Stimulated activated naive CD8-positive, alpha-beta T cell treated with anti-CD3 and anti-CD28 coated beads, Interleukin-15, Interleukin-2, amounts not matched to agents 100 U/mL and 50 U/mL, for 24 hours (primary cell): ENCODE measurements at places on chromosomes 3 and 15.

GRCh38 chr3:47932421-47932820, 83.8 kb downstream of the MAP4 start:
- DNase-seq: no peak

GRCh38 chr3:46537316-46537715, 28.8 kb downstream of the LRRC2 start:
- DNase-seq: no peak

- no peak for DNase-seq
Observed at GRCh38 chr3:59714066-59714465, 664.2 kb upstream of the CFAP20DC start.

DNA sequence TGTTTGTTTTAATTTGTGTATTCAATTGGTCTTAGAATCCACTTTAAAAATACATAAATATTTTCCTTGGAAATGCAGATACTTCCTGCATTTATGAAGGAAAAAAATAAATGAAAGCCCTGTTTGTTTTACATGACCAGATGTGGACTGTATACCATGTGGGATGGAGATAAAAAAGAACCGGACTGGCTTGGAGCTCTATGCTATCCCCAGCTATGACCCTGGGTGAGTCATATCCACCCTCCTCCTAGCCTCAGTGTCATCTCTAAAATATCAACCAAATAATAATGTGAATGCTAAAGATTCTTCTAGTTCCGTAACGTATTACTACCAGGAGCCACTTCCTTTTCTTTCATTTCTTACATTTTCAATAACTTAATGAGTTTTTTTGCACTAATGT, 44.5 kb upstream of the PDZRN3 start:
- no peak for DNase-seq

- DNase-seq: peak; percentile 17
Observed at GRCh38 chr3:4935347-4935746, 43.9 kb upstream of the BHLHE40 start.

- DNase-seq: no peak
Observed at GRCh38 chr3:17162116-17162515, 277.4 kb downstream of the PLCL2 start.

- DNase-seq: no peak
Observed at GRCh38 chr3:154243353-154243752, 80.9 kb downstream of the DHX36 start.

- no peak for DNase-seq
Observed at GRCh38 chr3:78139166-78139565, 1099.3 kb downstream of the ROBO2 start.

DNA sequence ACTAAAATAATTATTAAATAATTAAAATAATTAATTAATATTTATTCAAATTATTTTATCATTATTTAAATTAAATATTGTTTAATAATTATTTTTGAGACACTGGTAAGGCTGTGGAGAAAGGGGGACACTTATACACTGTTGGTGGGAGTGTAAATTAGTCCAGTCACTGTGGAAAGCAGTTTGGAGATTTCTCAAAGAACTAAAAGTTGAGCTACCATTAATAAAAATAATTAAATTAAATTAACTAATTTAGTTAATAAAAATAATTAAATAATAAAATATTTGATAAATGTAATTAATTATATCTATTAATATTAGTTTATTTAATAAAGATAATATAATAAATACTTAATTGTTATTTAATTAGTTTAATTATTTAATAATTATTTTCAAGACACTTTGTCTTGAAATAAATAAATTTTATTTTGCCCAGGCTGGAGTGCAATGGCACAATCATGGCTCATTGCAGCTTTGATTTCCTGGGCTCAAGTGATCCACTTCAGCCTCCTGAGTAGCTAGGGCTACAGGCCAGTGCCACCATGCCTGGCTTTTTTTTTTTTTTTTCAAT, 16.4 kb upstream of the TNIK start:
- DNase-seq: no peak

DNA sequence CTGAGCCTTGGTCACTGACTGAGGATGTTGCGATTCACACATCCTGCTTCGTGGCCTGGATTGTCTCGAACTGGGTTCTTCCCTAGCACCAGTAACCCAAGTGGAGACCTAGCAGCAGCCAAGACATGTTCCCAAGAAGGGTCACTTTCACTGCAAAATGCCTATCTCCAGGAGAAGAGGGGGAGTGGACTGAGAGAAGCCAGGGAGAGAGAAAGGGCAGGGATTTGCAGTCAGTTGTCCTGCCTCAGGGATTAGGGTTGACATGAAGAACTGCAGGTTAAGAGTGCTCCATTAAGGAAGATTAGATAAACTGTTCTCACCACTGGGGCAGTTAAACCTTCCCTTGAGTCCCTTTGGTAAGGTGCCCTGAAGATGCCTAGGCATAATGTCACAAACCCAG, 5.7 kb upstream of the CD276 start:
- DNase-seq: no peak

DNA sequence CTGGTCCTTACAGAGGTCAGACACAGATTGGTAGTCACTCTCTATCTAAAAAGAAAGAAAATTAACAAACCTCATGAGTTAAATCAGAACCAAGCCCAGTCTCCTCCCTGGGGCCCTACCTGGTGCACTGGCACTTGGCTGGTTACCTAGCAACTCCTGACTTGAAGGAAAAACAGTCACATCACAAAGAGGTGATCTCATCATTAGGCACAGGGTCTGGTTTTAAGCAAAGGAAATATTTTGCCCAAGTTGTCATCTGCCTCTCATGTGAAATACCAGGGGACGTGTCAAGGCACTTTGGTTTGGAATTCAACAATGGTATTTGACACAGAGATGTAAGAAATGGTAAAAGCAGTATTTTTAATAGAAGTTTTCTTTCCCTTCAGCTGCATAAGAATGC, 47.7 kb upstream of the FMN1 start:
- DNase-seq: peak; percentile 18

GRCh38 chr15:95636107-95636506, 694.4 kb upstream of the NR2F2 start:
- DNase-seq: no peak

- no peak for DNase-seq
Observed at GRCh38 chr3:72270072-72270681, 485.2 kb upstream of the PROK2 start.

DNA sequence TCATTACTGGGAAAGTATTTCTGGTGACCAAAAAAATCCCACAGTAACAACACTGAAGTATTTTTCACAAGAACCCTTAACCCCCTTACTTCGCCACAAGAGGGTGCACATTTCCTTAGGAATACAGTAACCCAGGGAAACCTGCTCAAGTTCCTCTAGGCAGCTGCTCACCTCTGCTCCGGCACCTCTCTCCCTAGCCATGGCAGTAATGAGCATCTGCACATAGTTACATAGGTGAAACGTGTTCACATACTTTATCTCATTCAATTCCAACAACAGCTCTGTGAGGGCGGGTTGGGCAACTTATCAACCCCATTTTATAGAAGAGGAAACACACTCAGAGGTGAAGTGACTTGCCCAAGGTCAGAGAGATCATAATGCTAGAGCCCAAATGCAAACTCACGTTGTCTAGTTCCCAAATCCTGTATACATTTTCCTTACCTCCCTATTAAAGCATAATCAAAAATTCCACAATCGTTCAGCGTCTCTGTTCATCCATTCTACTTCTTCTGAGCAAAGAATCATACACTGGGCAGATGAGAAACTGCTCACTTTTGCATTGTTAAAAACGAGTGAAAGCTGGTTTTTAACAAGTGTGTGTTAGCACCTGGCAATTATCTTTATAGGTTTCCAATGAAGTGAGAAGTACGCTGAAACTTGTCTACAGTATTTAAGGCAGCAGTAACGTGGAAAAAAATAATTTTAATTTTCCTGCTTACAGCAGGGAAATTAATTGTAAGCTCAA, 90.7 kb downstream of the IGF2BP2 start:
- DNase-seq: peak; percentile 10

- DNase-seq: no peak
Observed at GRCh38 chr15:98555173-98555515, 93.2 kb upstream of the IGF1R start.

GRCh38 chr15:52527911-52528563, 643 bp downstream of the MYO5A start:
- peak; percentile 57 for DNase-seq

GRCh38 chr3:134373271-134374104, 759 bp downstream of the AMOTL2 start:
- no peak for DNase-seq

DNA sequence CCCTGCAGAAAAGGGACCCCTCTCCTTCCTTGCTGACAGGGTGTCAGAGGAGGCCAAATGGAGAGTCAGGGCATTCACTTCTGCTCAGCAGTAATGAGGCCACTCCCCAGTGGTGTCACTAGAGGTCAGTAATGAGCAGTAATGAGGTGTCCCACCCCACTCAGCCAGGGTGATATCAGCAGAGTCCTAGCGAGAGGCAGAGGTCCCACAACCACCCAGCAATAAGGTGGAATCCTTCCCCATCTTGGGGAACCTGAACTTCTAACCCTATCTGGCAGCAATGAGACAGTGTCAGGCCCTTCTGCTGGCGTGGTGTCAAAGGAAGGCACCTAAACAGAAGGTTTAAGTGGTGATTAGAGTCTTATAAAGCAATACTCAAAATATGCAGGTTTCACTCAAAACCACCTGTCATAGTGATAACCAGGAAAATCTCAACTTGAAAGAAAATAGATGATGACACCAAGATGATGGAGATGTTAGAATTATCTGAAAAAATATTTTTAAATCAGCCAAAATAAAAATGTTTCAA, 12.9 kb downstream of the OCA2 start:
- DNase-seq: peak; percentile 51

DNA sequence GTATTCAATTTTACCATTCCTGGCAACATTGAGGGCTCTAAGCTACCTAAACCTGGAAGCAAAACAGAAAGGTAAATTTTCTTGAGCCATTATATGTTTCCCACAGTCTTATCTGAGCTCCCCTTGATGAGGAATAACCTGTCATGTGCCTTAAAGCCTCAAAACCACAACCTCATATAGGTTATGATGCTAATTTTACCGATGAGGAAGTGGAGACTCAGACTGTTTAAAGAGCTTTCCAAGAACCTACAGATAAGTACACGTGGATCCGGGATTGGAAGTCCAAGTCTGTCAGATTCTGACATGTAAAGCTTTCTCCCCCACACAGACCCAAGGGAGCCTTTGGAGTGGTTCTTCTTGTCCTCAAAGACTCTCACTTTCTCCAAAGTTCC, 140.5 kb downstream of the SEMA6D start:
- no peak for DNase-seq

GRCh38 chr3:38476157-38476756, 19.9 kb upstream of the EXOG start:
- DNase-seq: no peak
